ENCODE measurements at places on chromosomes 3 and 15. TPM values are rescaled to one million over a fixed set of nuclear protein-coding genes. Genes with fewer than 3 reads are reported as not detected.

CLDN1 gene
- total RNA-seq = not detected

ZNF662 gene
- 1.7 TPM for total RNA-seq

AADACL2 gene
- total RNA-seq = not detected

GRCh38 chr3:76267851-76268380 is 482.6 kb upstream of the ZNF717 start:
- H3K27me3 ChIP-seq = no peaks in the 10 kb centered on the region
- H3K4me1 ChIP-seq = no peaks in the 10 kb centered on the region
- H3K27ac ChIP-seq = no peak overlapping the region
- H3K36me3 ChIP-seq = no peaks in the 10 kb centered on the region
- no peak overlapping the region for H3K4me3 ChIP-seq

GRCh38 chr3:164004205-164004604 is 1074.1 kb downstream of the SI start:
- no peaks in the 10 kb centered on the region for H3K36me3 ChIP-seq
- no peak for DNase-seq
- H3K4me3 ChIP-seq = no peak overlapping the region
- H3K27ac ChIP-seq = no peak overlapping the region
- H3K4me1 ChIP-seq = no peaks in the 10 kb centered on the region

- no peak overlapping the region for H3K4me3 ChIP-seq
- H3K4me1 ChIP-seq = peaks cover 1% of the 10 kb centered on the region
- no peak overlapping the region for H3K27ac ChIP-seq
- peaks cover 50% of the 10 kb centered on the region for H3K36me3 ChIP-seq
- no peak for DNase-seq
Observed at GRCh38 chr3:121482660-121483059, 63.1 kb downstream of the POLQ start.

DNA sequence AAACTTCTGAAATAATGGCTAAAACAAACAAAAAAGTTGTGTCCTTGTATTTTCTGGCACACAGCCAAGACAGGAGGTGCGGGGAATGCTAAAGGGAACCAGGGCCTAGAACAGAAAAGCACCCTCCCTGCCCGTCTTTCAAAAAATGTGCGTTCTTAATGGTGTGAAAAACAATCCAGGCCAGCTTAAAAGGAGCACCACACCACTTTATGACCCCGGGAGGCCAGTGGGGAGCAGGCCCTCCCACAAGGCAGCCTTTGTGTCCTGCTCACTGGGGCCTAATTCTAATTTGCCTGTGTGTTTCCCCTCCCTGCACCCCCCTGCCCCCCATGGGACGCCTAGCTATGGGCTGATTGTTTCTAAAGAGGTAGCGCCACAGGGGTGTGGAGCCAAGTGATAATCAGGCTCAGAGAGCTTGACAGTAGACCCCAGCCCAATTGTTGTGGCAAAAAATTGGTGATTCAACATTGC is 181.4 kb downstream of the GREM1 start:
- peaks cover 7% of the 10 kb centered on the region for H3K27me3 ChIP-seq
- H3K4me1 ChIP-seq = no peaks in the 10 kb centered on the region
- DNase-seq = no peak
- H3K36me3 ChIP-seq = no peaks in the 10 kb centered on the region

DNA sequence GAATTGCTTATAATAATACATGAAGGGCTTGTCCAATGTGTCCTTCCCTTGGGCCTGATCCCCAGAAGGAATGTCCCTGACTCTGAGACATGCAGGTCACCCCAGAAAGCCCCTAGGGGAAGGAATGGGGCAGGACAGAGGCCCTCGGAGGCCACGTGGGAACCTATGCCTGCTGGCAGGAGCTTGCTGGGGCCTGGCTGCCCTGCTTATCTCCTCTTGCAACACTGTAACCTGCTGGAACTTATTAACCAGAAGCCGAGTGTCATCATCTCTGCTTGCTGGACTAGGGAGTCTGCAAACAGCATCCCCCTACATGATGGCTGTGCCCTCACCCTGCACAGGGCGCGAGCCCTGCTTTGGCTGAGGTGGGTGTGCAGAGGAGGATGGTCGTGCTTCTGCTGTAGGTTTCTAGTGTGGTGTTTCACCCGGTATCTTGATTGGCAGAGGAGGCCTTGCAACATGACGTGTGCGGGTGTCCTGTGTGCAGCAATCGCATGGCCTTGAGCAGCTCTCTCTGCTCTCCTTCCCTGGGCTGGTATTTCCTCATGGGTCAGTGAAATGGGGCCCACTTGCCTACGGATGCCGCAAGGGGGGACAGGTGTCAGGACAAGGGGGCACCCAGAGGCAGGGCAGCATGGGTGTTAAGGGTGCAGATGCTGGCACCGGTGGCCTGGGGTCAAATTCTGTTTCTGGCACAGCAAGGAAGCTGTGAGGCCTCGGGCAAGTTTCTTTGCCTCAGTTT is 5.0 kb downstream of the CHST13 start:
- no peaks in the 10 kb centered on the region for H3K36me3 ChIP-seq
- DNase-seq = no peak
- H3K4me1 ChIP-seq = peaks cover 3% of the 10 kb centered on the region
- no peak overlapping the region for H3K4me3 ChIP-seq

DNA sequence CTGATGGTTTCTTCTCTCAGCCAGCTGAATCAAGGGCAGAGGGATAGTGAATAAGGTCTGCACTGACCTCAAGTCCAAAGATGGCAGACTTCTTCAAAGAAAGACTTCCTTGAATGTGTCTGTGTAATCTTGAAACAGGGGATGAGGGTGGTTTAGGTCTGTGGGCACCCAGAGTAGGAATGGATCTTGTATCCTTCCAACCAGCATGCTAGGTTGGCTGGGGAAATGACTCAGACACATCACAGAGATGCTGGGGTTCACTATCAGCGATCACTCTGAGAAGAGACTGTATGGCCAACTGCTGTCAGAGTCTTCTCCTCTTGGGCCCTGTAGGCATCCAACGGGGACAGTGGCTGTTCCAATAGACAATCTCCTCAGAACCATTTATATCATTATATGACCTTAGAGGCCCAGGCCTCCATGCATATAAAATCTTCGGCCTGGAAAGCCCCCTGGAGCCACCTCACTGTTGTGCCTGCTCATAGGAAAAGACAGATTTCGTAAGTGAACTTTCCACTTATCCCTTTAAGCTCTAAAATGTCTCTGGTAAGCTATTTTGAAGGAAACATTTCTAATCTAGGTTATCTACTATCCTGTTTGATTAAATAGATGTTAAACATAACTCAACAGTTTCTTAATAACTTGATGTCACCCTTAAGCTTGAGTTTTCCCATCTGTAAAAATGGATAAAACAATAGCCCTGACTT is 58.5 kb downstream of the TIPARP start:
- no peak overlapping the region for H3K27ac ChIP-seq
- H3K36me3 ChIP-seq = no peaks in the 10 kb centered on the region
- no peak for DNase-seq

GRCh38 chr3:135157045-135157740 is 362.1 kb downstream of the EPHB1 start:
- no peak overlapping the region for H3K4me3 ChIP-seq
- H3K27me3 ChIP-seq = no peaks in the 10 kb centered on the region
- no peaks in the 10 kb centered on the region for H3K4me1 ChIP-seq
- no peaks in the 10 kb centered on the region for H3K36me3 ChIP-seq
- no peak overlapping the region for H3K27ac ChIP-seq
- DNase-seq = no peak

Data from activated CD8-positive, alpha-beta T cell treated with anti-CD3 and anti-CD28 coated beads, Interleukin-2, amount 10 ng/mL, durations not matched to agents 7 days and 5 days (primary cell).